ENCODE measurements at places on chromosomes 6 and 20.

DNA sequence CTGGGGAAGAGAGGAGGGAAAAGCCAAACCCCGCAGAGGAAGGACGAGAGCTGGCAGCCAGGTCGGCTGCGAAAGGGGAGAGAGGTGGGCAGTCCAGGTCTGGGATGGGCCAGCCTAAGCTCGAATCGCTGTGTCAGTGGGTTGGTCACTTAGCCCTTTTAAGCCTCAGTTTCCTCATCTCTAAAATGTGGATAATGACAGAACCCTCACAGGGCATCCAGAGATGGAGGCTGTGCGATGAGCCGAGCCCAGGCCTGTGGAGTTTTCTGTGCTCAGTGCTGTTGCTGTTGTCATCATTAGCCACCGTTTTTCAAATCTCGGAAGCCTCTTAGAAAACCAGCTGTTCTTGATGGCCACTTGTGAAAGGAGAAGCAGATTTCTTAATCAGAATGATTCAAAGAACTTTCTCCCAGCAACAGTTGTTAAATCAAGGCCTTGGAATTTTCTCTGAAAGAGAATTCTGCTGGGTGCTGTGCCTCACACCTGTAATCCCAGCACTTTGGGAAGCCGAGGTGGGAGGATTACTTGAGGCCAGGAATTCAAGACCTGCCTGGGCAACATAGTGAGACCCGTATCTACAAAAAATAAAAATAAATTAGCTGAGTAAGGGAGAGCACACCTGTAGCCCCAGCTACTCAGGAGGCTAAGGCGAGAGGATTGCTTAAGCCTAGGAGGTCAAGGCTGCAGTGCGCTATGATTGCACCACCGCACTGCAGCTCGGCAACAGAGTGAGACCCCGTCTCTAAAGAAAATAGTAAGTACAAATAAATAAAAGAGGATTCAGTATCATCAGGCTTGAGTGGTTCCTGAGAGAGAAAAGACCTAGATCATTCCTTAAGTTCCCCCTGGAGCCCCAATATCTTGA is 46.3 kb upstream of the ENTPD6 start:
- peak; percentile 42 for DNase-seq

- DNase-seq = no peak
These were observed 177.3 kb downstream of the CDKAL1 start for GRCh38 chr6:20711518-20711917.

GRCh38 chr6:167846997-167847606 is 20.4 kb downstream of the AFDN start:
- DNase-seq = no peak

DNA sequence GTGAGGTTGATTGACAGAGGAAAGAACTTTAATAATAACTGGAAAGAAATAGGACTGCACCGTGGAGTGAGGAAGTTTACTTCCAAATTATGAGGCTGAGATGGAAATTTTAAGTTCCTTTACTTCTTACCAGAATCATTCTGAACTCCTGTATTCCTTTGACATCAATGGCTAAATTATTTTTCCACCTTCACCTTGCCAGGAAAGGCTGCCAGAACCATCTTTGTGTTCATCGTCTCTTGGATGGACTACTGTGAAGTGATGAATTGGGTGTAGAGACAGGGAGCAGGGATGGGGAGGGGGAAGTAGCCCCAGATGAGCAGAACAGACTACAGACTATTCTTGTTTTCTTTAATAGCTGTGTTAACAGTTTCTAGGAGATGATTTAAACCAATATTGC is 102.1 kb upstream of the CEP162 start:
- DNase-seq = no peak

DNA sequence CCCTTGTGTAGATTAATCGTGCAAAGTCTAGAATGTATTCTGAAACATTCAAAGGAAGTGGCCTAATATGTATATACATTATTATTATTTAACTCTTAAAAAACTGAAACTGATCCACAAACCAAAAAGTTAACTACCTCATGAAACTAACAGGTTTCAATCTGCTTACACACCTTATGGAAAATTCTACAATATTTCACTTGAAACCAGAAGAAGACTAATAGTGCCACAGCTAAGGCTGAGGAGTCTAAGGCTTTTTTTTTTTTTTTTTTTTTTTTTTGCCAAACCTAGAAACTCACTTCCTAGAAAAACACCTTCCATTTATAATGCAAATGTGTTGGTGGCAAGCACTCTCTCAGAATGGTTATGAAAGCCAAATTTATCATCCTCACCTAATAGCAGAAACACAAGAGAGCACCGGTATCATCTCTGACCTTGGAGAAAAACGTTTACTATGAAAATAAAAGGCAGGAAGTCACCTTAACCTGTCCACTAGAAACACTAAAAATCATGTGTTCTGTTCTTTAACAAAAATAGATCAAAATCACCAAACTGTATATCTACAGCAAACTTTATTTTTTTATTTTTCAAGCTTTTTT is 586.1 kb downstream of the FRK start:
- DNase-seq = no peak

DNA sequence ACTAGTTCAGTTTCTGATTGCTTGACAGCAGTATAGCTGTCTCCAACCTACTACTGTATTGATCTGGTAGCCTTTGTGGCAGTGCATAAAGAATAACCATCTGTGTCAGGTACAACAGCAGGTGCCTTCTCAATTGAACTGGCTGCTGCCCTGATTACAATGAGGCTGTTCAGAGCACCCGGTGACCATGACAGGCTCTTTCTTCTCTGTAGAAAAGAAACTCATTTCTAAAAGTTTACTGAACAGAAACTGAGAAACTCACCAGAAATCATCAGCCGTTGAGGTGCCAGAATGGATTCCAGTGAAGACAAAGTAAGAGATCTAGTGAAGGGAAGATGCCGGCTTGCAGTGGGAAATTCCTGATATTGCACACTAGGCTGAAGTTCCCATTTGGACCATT is 954.4 kb downstream of the PHF3 start:
- DNase-seq = no peak

DNA sequence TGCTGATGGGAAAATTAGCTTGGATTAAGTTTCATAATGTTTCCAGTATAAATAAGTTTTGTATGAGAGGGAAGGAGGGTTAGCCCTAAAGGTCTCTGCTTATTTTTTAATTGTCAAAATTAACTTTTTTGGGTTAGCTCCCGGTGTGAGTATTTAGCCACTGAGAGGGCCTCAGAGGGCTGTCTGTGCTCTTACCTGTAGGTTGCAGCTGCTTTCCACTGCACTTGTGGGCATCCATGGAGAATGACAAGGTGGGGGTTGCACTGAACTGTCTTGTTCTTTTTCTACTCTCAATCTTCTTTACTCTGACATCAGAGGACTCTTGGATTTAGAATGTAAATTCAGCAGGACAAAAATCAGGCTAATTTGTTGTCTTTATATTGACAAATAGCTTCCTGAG is 81.4 kb downstream of the CD164 start:
- DNase-seq = no peak

DNA sequence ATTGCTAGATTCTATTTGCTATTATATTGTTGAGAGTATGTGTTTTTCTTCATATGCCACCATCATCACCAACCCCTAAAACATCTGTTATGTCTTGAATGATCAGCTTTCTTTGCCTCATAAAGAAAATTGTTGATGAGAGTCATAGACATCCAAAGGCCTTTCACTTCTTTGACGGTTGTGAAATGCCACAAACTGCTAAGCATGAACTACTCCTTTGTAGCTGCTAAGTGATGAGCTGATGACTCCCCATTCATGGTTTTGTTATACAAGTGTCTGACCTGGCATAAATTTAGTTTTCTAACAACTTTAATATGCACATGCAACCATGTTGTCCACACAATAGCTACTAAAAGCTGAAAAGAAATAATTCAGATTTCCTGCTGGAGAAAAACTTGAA is 684 bp upstream of the MED23 start:
- DNase-seq = no peak

DNA sequence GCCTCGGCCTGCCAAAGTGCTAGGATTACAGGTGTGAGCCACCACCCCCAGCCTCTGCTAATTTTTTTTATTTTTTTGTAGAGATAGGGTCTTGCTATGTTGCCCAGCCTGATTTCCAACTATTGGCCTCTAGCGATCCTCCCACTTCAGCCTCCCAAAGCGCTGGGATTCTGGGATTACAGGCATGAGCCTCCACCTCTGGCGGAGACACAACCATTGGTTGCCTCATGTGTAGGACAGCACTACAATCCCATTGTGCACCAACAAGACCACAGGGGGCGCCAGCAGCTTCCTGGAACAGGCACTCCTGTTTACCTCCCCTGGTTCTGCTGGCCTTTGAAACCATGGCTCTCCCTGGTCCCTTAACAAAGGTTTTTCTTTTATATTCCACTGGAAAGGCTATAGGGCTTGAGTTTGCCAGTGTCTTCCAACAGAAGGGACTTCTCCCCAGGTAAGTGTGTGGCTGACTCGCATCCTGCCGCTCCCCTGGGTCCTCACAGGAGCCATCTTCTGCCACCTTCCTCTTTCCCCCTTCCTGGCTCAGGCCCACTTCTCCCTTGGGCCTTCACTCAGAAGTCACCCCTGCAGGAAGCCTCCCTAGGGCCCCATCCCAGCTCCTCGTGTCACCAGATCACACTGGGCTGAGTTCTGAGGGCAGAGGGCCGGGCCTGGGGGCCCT is 39.2 kb upstream of the TLDC2 start:
- DNase-seq = no peak

- DNase-seq = no peak
These were observed 60.3 kb downstream of the VTA1 start for GRCh38 chr6:142207265-142207877.

Data from brain (organoid and tissue), 16 donors.